ENCODE measurements at places on chromosomes 13 and 19.

DNA sequence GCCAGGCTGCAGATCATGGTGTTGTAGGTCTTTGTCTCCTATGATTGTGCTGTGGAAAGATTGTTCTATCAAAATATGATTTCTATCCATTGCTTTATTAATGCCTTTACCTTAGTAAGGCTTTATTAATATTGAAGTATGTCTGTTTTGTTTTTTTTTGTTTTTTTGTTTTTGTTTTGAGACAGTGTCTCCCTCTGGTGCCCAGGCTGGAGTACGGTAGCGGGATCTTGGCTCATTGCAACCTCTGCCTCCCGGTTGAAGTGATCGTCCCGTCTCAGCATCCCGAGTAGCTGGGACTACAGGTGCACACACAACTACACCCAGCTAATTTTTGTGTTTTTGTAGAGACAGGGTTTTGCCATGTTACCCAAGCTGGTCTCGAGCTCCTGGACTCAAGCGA is 7.7 kb downstream of the IRGC start:
- no peak for DNase-seq

DNA sequence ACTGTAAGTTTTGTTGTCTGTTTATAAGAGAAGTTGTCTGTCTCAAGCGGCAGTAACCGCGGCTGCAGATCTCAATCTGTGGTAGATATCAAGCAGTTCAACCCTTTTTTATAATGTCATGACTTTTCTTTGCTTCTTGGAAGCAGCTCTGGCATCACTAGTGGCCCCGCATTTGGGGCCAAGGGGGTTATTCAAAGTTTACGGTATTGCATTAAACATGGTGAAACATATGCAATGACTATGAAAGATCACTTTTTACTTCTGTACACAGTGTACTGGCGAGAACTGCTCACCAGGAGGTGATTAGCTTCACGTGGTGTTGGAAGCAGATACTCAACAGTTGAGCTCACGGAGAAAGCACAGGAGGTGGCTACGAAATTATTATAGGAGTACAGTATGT is 4.6 kb upstream of the FFAR3 start:
- DNase-seq: no peak

DNA sequence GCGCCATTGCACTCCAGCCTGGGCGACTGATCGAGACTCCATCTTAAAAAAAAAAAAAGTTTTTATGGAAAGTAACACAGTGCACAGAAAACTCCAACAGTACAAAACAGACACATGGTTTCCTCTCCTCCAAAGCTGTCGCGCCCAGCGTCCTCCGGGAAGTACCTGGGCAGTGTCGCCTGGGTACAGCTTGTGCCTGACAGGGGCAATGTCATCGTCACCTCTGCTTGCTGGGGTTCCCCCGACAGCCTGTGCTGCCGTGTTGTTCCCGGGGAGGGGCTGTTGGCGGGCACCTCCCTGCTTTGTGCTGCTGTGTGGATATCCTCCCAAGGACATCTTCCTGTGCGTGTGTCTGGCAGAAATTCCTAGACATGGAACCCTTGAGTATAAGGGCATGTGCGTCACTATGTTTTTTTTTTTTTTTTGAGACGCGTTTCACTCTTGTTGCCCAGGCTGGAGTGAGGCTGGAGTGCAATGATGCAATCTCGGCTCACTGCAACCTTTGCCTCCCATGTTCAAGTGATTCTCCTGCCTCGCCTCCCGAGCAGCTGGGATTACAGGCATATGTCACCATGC is 2.4 kb upstream of the F2RL3 start:
- DNase-seq: no peak

- DNase-seq: no peak
These were observed 758.7 kb downstream of the SLITRK5 start for GRCh38 chr13:88429862-88430261.

All from stimulated activated naive CD4-positive, alpha-beta T cell treated with Interleukin-2 at 50 U/mL for 16 hours (primary cell).